Progenitor cell of endocrine pancreas (in vitro differentiated cells): ENCODE measurements at places on chromosomes 4 and X.

DNA sequence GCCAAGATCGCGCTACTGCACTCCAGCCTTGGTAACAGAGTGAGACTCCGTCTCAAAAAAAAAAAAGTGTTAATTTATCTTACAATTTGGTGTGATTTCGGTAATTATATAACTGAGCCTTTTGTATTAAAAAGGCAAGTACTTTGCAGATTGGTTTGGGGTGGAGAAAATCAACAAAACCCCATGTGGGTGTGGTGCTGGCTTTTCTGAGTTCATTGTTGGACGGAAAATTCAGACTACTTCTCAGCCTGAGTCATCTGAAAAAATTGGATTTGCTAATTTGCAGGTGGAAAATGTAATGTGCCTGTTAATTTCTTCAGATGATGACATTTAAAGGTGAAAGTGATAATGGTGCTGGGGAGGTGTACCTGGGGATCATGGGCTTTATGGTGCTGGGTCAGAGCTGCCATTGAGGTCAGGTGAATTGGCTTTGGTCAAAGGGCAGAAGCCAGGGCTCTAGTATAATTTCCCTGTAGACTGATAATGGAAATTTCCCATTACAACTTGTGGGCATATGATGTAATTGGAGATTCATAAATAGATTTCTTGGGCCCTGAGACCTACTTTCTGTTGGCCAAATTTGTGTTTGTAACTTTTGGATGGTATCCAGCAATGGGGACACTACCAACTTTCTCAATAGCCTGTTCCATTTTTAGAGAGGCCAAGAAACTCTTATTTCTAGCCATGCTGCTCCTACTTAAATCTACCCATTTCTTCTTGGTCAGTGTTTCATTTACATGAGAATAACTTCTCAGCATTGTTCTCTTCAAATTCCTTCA lies 74.3 kb upstream of the TEX13D start:
- no peak for DNase-seq

GRCh38 chr4:23233596-23233995 lies 540.9 kb downstream of the GBA3 start:
- DNase-seq = no peak

DNA sequence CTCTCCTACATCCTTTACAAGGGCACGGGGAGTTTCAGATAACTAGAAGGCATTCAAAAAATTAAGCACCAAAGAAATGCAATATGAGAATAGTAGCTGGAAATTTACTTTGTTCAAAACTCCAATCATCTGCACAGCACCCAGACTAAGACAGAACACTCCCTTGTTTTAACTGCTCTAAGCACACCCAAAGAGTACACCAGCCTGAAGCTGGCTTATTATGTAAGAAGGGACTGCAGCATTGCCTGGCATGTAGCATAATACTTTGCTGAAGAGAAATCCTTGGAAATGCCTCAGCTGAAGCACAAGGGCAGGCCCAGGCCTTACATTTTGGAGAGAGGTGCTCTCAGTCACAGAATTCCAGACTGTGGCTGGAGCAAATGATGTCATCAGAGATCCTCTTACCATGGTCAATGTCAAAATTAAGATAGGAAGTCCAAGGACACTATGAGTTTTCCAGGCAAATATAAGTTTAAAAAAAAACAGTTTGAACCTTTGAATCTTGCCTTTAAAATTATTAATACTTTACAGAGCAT lies 14.8 kb downstream of the ARHGEF6 start:
- no peak for DNase-seq

- DNase-seq = no peak
Measured at GRCh38 chr4:128560754-128561495, 248.6 kb upstream of the JADE1 start.

- DNase-seq = no peak
Measured at GRCh38 chr4:32189788-32190187, 1469.6 kb downstream of the PCDH7 start.
